ENCODE measurements at places on chromosomes 2 and 18.

- no peak for DNase-seq
Measured at GRCh38 chr2:240472078-240472790, 36.8 kb downstream of the GPC1 start.

GRCh38 chr2:58680755-58681310 lies 439.7 kb upstream of the FANCL start:
- no peak for DNase-seq

GRCh38 chr18:363301-364085 lies 95.6 kb upstream of the THOC1 start:
- DNase-seq: no peak

- DNase-seq: no peak
Measured at GRCh38 chr2:193267496-193268002, 1072.8 kb upstream of the TMEFF2 start.

DNA sequence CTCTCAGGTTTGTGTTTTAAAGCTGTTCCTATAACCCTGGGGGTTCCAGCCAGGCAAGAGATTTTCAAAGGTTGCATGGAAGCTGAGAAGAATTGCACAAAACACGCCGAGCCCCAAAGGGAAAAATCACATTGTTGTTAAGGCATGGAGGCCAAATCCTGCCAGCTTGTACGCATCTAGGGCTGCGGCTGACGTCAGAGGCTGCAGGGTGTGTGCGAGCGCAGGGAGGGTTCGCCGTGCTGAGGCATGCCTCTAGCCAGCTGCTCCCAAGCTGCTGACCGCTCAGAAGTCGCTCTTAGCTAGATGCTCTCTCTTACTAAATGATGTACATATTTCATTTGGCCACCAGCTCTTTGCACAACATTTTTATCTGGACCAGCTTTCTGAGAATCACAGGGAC lies 191.8 kb downstream of the LPIN1 start:
- no peak for DNase-seq

GRCh38 chr18:64713284-64713683 lies 564.4 kb upstream of the LINC00305 start:
- DNase-seq: no peak

DNA sequence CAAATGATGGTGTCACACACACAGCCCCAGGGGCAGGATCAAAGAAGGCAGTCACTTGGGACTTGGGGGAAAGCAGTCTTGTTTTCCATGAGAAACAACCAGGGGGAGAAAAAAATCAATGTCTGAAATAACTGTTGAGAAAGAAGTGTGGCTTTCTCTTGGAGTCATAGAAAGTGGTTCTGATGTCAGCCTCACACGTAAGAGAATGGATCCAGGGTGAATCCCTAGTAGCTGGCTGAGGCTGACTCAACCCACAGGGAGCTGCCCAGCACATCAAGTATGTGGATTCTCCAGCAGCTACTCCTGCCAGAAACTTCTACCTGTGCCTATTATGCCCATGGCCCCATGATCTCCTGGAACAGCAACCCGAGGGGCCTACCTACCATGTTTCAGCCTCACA lies 33.6 kb upstream of the ZBTB7C start:
- DNase-seq: no peak

DNA sequence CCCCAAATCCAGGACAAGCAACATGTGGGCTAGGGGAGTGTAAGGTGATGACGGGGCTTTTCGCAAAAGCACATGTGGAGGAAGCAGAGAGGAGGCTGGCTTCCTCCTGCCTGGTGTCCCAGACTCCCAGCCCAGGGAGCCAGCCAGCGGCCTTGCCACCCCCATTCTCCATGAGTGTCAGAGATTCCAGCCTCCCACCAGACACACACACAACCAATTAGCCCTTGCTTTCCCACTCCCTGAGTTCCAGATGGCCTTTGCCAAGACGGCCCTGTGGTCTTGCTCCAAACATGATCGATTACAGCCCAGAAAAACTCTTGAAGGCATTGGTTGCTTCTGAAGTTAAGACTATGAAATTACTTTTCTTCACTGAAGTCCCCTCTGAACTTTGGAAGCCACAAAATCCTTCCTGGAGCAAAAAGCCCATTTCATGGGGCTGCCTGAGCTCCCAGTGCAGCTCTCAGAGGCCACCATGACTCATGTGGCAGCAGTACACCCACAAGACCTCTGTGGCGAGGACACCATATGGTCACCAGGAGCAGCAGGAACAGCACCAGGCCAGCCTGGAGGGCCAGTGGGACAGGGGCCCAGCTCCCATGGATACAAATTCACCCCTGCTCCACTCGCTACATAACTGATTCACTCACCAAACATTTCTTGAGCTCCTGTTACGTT lies 69.1 kb upstream of the PID1 start:
- DNase-seq: no peak

GRCh38 chr2:221001381-221001801 lies 570.7 kb downstream of the EPHA4 start:
- DNase-seq: no peak

GRCh38 chr2:232773815-232774214 lies 2.5 kb downstream of the KCNJ13 start:
- DNase-seq: no peak

DNA sequence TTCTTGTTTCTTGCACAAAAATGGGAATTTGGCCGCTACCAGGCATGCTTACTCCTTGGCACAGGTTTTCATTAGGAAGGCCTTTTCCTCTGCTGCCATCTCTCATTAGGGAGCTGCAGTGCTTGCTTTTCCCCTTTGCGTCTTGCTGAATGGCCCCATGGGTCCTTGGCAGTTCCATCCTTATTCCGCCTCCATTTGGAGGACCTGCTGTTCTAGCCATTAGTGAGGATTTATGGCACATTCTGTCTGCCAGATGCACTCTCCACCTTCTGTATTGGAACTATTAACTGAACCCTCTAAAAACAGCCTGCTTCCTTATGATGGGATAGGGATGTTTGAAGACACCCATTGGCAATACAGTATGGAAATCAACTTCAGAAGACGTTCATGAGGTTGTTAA lies 103.5 kb upstream of the NOSTRIN start:
- DNase-seq: no peak

All from NCI-H2029 (cell line).